Hematopoietic multipotent progenitor cell treated with erythropoietin and hydrocortisone succinate and interleukin-3 and kit ligand, for 6 days (in vitro differentiated cells): ENCODE measurements at places on chromosomes 4 and X.
A peak's percentile ranks its signal among the peaks of the same experiment; 100 is the strongest.

DNA sequence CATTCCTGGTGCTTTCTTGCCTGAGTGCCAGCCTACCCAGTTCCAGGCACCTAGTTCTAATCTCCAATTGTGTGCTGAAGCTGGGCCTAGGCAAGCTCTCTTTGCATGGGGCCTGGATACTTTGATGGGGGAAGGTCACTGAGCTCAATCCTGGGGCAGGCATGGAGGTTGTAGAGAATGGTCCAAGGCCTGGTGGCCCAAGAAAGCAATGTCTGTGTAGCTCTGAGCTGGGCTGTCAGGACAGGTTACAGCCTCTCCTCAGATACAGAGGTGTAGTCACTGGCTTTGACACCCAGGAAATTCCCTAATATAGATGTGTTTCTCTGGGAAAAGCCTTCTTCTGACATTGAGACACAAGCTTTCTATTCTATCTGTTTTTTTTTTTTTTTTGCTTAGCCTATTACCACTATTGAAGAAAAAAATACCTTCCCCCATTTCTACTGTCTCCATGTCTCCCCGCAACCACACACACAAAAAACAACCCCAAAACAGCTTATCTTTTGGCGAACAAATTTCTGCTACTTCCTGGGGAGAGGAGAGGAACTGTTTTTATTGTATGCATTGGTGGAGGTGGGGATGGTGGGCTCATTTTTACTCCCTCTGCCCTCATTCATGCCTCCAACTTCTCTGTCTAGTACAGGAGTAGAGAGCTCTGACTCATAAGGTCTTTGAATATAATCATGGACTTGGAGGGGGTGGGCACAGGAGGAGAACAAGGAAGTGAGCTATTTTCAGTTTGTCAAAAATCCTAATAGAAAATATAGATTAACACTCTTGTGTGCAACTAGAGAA lies 66.7 kb upstream of the DHX15 start:
- peak; percentile 52 for DNase-seq

- DNase-seq = no peak
Measured at GRCh38 chr4:19940861-19941260, 310.8 kb upstream of the SLIT2 start.

GRCh38 chrX:47080915-47081236 lies 2.6 kb downstream of the RGN start:
- DNase-seq = no peak

DNA sequence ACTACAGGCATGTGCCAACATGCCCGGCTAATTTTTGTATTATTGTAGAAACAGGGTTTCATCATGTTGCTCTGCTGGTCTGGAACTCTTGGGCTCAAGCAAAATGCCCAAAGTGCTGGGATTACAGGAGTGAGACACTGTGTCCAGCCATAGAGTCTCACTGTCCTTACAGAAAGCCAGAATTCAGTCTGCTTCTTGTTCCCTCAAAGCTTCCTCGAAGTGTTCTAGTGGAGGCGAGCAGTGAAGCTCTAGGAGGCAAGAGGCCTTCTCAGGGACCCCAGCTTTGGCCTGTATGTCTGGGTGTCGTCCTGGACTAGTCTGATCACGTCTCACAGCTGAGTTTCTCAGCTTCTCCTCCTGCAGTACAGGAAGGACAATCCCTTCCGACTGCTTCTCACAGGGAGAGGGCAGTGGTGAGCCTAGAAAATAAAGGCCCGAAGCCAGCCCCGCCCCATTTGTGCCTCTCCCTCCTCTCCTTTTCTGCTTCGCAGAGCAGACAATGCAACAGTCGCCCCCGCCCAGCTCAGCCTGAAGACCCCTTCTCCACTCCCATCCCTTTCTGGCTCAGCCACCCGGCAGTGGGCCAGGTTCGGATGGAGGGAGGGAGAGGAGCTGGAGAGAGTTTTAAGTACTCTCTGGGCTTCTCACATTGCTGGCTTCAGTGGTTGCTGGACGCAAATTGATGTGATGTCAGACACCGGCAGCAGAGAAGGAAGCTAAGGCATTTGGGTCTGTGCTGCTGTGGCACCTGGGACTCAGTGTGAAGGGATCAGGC lies 11.1 kb upstream of the FAM3A start:
- peak; percentile 90 for DNase-seq

- DNase-seq = no peak
Measured at GRCh38 chr4:41865981-41866798, 69.0 kb upstream of the TMEM33 start.

GRCh38 chr4:11197631-11198341 lies 230.9 kb downstream of the HS3ST1 start:
- no peak for DNase-seq

DNA sequence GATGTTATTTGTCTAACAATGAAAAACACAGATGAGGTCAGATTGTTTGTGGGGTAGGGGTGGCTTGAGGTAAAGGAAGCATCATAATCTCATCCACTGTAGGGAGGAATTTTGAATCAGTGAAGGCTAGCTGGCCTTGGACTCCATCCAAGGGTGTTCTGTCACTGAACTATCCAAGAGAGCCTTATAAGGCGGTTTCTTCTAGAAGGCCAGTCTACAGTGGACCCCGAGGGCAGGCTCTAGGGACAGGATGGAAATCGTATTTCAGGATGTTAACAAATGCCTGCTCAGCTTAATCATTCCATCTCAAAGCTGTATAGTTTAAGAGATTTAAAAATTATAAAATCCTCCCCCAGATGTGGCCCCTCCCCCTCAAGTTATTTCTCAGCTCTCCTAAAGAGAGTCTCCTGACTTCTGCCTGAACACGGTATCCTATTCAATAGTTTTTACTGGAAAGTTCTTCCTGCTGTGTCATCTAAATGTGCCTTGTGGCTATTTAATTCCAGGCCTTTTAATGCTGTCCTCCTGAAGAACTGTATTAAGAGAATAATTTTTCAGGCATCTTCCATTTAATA lies 8.0 kb downstream of the IGFBP7 start:
- DNase-seq = no peak

GRCh38 chr4:2832981-2833670 lies 10.5 kb upstream of the ADD1 start:
- no peak for DNase-seq

DNA sequence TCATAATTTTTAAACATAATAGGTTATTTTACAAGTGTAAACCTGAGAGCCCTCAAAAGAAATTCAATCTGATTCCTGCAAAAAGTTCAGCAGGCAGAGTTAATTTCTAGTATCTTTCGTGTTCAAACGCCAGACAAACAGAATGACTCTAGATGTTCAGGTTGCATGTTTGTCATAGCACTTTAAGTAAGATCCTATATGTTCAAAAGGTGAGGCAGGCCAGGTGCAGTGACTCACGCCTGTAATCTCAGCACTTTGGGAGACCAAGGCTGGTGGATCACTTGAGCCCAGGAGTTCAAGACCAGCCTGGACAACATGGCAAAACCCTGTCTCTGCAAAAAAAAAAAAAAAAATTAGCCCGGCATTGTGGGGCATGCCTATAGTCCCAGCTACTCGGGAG lies 1.1 kb upstream of the RASSF6 start:
- no peak for DNase-seq

GRCh38 chr4:88962396-88962795 lies 94.6 kb downstream of the FAM13A start:
- DNase-seq = no peak

DNA sequence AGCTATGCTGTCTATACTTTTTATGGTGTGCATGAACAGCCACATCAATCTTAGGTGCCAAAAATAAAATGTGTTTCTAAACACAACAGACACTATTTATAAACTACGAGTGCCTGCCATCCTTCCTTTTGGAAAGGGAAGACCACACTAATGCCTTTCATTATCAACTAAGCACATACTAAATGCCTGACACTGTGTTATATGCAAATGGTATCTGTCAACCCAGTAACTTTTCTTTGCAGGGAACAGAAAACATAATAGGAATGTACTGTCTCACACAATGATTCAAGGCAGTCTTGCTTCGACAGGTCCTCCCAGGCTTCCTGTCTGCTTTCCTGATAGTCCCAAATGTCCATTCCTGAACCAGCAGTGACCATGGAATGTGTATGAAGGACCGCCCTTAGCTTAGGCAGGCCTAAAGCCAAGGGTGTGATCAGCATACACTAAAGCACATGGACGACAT lies 43.8 kb downstream of the ADGRA3 start:
- DNase-seq = no peak

DNA sequence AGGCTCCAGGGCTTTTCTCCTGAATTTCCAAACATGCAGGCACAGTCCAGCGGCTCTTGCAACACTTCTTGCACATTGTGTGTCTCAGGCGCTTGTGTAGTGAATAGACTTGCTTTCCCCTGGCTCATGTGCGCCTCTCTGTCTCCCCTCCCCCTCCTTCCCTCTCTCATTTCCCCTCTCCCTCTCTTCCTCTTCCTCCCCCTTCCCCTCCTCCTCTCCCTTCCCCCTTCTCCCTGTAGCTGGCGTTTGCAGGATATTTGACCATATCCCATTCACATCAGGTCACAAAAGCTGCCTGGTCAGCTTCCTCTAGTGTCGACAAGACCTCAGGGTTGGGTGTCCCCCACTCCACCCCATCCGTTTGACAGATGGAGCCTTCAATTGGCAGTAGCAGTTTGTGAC lies 2.4 kb downstream of the CHST7 start:
- DNase-seq = no peak

DNA sequence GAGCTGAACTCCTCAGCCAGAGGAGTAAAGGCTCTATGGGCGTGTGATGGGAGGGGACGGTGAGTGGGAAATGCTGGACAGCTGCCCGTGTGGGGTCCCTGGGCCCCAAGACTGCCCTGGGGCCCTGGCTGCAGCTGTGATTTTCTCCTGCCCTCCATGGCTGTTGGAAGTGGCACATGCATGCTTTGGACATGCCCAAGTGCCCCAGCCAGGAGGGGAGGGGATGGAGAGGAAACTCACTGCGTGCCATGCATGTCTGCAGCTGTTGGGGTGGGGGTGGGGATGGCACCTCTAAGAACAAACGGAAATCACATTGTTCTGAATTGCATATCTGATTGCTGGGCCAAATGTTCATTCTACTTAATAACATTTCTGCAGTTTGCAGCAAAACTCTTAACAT lies 52.4 kb downstream of the MID2 start:
- DNase-seq = no peak

GRCh38 chr4:6470502-6471306 lies 1.7 kb downstream of the PPP2R2C start:
- peak; percentile 39 for DNase-seq

DNA sequence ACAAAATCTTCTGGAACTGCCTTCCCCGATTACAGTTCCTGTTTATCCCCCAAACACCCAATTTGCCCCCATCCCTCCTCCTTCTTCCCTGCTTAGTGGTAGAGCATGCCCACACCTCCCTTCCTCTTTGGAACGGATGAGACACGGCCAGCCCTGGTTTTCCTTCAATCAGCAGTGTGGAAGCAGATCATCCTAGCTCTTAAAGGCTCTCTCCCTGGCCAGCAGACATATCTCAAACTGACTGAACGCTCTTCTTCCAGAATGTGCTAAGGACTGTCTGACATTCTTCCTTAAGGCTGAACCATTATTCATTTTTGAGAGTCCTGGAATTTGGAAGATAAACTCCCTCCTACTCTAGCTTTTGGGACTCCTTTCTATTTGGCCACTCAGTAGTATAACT lies 161.1 kb downstream of the TRIML1 start:
- DNase-seq = no peak

DNA sequence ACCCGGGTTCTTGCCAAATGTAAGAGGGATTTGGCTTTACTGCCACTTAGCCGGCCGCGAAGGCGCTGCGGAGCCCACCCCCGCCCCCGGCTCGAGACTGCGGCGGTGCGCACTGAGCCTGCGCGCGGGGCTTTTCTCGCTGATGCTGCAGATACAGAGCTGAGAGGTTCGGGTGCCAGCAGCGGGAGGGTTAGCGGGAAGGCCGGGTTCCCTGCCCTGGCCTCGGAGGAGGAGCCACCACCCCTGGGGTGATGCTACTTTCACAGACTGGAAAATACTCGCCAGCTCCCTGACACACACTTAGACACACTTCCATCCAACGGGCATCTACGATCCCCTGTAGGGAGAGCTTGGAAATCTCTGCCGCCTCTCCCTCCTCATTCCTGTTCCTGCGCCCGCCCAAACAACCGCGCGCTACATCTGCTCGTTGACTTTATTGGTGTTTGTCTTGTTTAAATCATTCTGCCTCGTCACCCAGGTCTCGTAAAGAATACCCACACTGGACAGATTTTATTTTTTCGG lies 2.1 kb upstream of the PCDH7 start:
- DNase-seq = no peak

DNA sequence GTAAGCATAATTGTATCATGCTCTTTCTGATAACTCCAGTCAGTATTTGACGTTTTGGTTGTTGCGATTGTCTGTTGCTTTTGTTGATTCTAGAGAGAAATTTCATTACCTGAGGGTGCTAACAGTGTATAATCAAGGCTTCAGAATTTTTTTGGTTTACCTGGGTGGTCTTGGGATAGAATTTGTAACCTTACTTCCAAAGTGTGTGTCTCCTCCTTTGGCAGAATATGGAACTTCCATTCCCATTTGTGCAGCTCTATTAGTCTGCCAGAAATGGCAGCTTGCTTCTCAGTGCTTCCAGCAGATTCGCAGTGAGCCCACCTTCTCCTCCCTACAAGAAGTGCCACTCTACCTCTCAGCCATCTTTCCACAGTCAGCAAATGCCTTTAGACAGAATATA lies 5.3 kb downstream of the COPS4 start:
- DNase-seq = no peak

- DNase-seq = peak; percentile 36
Measured at GRCh38 chr4:162163892-162164759, at the start of gene FSTL5. TSS of gene FSTL5 (minus strand) at chr4:162164000. CDS start at chr4:162111396, 52,604 bp downstream.

- no peak for DNase-seq
Measured at GRCh38 chr4:140720387-140721304, 35.5 kb downstream of the TBC1D9 start.

- no peak for DNase-seq
Measured at GRCh38 chr4:150256841-150257730, 178.8 kb downstream of the DCLK2 start.

GRCh38 chr4:53508446-53508845 lies 82.8 kb downstream of the LNX1 start:
- no peak for DNase-seq

- DNase-seq = no peak
Measured at GRCh38 chrX:53580742-53581504, 105.6 kb downstream of the HUWE1 start.

DNA sequence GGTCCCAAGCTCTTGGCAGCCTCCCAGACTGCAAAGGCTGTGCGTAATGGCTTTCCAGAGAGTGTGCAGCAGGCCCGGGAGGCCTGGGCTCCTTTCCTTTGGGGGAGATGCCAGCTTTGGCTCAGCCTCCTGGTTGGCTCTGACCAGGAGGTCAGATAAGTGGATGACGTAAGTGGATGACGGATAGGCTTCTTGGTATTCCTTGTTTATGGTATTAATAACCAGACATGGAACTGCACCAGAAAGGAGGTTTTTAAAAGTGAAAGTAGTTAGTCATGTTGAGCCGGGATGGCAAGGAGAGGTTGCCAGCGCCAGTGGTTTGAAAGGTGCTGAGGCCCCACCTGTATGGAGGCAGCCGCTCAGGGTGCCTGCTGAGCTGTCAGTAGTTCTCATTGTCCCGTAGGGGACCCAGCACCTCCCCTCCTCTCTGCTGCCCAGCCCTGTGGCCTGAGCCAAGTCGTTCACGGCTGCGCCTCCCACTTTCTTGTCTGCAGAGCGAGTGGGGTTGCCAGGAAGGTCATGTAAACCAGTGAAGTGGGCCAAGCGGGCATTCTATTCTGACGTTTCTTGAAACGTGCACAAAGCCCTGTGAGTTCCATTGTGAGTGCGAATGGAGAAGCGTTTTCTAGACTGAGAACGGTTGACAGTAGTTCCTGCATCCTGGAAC lies 28.7 kb upstream of the STOX2 start:
- peak; percentile 15 for DNase-seq
